ENCODE measurements at places on chromosomes 5 and 9.
A peak's percentile ranks its signal among the peaks of the same experiment; 100 is the strongest.

DNA sequence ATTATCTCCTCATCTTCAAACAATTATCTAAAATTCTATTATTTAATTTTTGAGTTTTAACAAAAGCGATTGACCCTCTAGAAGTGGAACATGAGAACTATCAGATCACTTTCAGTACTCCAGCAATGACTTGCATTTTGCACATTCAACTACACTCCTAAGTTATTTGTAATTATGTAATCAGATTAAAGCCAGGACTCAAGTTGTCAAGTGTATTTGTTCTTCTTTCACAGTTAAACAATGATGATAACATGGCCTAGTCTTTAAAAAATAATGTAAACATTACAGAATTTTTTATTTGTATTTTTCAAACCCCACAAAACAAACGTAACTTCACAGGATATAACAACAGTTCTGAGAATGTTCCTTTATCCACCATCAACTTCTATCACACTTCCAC is 2148.9 kb upstream of the ACO1 start:
- DNase-seq, result no peak

GRCh38 chr5:68251386-68251785 is 35.8 kb downstream of the PIK3R1 start:
- peak; percentile 59 for DNase-seq

GRCh38 chr5:175709276-175709781 is 51.5 kb downstream of the HRH2 start:
- no peak for DNase-seq

- DNase-seq, result no peak
Measured at GRCh38 chr9:101326035-101326434, 58.8 kb downstream of the BAAT start.

GRCh38 chr5:157918811-157919742 is 60.1 kb upstream of the CLINT1 start:
- no peak for DNase-seq

DNA sequence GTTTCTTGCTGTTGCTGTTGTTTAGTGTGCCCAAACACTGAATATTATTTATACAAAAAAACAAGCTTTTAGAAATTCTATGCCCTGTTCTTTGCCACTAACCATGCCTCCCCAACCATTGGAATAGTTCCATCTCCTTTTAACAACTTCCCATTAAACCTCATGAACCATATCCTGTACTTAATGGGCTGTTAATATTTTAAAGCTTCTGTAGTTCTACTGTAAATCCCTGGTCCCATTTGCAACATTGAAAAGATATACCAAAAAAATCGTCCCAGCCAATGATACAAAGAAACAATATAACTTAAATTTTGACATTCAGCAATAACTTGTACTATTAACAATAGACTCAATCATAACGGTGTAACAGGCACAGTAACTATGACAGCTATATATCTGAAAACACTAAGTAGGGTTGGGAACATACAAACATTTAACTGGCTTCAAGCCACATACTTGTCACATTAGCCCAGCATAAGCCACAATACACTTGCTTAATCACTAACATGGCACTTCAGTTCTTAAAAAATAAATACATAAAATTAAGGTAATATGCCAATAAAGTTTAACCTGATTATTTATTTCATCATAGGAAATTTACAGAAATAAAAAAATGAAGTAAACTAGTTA is 86.1 kb downstream of the ADAMTS6 start:
- DNase-seq, result no peak

GRCh38 chr5:179696603-179697002 is 2.2 kb upstream of the CANX start:
- no peak for DNase-seq

DNA sequence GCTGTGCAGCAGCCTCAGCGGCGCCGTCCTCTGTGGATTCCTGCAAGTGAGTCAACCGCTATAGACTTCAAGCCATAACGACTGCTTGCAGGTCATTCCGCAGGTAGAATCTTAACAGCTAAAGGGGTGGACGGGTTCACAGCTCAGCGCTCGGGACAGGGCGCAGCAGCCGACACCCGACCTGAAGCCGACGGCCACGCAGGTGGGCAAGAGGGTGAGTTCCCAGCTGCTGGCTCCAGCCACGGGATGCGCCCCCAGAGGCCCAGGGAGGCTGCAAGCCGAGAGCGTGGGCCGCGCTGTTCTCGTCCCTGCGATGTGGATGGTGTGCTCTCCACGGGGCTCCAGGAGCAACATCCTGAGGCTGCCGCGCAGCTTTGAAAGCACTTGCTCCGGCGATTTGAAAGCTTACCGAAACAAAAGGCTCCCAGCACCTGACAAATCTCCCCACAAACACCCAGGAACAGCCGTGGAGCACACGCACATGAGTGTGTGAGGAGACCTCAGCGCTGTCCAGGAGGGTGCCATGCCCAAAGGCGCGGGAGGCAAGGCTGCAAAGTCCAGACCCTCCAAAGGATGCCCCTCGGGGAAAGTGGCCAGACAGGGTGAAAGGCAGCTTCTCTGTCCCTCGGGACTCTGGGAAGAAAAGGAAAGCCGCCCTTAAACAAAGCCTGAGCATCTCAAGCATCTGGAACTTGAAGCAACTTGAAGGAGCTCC is 48.7 kb downstream of the EXD3 start:
- DNase-seq, result no peak

- no peak for DNase-seq
Measured at GRCh38 chr9:25421560-25421959, 256.7 kb downstream of the TUSC1 start.

GRCh38 chr5:80439213-80439612 is 31.3 kb downstream of the ZFYVE16 start:
- no peak for DNase-seq

DNA sequence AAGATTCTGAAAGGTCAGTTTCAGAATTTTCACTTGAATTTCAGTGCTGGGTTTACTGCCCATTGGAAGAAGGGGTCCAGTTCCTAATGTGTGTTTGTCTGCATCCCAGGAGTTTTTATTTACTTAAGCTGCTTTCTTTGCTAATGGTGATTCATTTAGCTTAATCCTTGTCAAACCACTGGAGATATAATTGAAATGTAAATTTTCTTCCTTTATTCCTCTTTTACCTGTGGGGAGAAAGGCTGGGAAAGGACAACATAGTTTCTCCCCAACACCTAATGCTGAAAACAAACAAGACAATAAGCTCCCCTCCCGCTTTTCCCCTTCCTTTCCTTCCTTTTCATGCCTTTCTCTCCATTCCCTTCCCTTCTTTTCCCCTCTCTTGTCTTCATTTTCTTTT is 185.8 kb downstream of the KCTD16 start:
- DNase-seq, result no peak

GRCh38 chr5:131996210-131997025 is 15.0 kb downstream of the ACSL6 start:
- no peak for DNase-seq

DNA sequence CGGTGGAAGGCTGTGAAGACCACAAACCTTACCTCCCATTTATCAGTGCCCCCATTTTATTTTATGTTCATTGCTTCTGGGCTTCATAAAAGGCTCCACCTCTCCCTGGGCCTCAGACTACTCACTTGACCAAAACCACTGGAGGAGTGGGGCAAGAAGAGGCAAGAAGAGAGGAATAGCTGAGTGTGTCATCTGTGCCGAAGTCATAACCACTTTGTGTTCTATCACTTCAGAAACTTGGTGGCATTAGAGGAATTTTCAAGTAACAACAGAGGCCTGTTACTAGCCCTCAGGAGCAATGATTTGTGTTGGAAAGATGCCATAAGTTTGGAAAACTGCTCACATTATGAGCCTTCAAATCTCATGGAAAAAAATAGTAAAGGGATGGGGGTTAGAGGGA is 88.7 kb upstream of the PIK3R1 start:
- DNase-seq, result no peak

GRCh38 chr9:26058111-26058895 is 380.1 kb upstream of the TUSC1 start:
- DNase-seq, result no peak

- DNase-seq, result no peak
Measured at GRCh38 chr5:1524799-1525623, 1.3 kb upstream of the LPCAT1 start.

DNA sequence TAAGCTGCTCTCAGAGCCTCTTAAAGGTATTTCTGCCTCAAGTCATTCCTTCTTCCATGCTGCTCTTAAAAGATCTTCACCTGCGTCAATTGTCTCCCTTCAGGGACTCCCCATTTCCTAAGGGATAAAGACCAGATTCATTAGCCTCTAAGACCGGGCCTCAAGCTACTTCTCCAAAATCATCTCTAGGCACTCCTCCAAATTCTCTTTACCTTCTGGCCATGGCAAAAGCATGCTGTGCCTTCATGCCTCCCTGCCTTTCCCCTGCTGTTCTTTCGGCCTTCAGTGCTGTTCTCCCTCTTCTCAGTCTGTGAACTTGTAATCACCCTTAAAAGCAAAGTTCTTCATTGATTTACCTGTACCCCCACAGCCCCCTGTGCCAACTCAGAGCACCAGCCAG is 4.4 kb downstream of the TMOD1 start:
- DNase-seq, result no peak

DNA sequence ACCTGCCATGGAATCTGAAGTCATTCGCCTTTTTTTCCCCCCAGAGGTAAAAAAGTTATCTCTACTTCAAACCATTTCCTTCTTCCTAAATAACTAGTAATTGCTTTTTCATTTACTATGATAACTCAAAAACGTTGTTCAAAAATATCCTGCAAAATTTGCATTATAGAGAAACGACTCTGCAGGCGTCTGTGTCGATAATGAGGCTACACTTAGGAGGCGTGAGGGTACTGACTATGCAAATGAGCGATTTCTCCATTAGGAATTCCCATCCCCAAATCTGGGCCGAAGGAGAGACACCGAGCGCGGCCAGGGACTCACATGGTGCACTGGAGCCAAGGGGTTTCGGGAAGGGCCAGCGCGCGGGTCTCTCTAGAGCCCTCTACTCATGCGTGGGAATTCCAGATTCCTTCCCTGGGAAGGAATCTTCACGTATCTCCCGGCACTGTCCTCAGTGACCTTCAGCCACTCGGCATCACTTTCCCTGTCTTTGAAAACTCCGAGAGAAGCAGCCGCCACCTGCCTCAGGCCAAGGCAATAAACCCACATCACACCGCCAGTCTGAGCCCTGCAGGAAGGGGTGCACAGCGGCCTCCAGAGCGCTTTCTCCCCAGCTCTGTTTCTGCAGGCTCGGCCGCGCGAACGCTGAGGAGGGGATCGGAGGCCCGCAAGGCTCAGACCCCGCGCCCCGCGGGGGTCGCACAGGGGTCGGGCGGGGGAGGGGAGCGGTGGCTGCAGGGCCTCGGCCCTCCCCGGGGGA is 718 bp upstream of the DENND4C start:
- DNase-seq, result no peak

GRCh38 chr5:173686950-173687349 is 70.5 kb upstream of the BOD1 start:
- DNase-seq, result no peak

DNA sequence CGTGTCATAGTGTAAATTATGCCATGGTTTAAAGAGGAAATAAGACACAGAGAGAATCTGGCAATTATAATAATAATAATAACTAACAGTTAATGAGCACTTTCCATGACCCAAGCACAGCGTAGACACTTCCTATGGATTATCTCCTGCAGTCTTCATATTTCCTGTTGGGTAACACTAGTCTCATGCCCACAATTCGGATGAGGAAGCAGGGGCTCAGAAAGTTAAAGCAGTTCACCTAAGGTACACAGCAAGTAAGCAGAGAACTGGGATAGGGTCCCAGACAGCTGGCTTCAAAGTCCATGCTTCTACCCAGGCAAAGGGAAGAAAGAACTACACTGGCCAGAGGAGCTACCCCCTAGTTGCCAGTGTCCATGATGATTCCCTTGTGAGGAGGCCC is 27.9 kb upstream of the TGFBI start:
- no peak for DNase-seq

- DNase-seq, result no peak
Measured at GRCh38 chr5:34582371-34582770, 73.8 kb upstream of the RAI14 start.

Measured in stimulated activated CD4-positive, alpha-beta T cell treated with anti-CD3 and anti-CD28 coated beads, Interleukin-12 subunit alpha, Interleukin-12 subunit beta, amount 100 ng/mL, for 48 hours (primary cell).